HT1080 (cell line): ENCODE measurements at places on chromosomes 3 and 15.

DNA sequence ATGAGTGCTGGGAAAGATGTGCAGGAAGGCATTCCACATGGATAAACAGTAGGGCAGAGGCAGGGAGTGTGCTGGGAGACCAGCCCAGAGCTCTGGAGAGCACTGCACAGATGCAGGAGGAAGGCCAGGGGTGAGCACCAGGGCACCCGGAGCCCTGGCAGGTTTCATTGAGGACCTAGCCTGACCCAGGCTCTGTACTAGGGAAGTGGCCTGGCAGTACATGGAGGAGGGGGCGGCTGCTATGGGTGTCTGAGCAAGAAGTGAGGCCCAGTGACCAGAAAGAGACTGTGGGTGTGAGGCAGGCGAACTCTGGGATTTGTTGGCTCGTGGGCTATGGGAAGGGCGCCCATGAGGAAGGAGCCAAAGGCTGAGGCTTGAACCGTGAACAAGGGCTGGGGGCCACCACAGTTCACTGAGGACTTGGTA, 139.1 kb downstream of the DNAJB8 start:
- DNase-seq = no peak

DNA sequence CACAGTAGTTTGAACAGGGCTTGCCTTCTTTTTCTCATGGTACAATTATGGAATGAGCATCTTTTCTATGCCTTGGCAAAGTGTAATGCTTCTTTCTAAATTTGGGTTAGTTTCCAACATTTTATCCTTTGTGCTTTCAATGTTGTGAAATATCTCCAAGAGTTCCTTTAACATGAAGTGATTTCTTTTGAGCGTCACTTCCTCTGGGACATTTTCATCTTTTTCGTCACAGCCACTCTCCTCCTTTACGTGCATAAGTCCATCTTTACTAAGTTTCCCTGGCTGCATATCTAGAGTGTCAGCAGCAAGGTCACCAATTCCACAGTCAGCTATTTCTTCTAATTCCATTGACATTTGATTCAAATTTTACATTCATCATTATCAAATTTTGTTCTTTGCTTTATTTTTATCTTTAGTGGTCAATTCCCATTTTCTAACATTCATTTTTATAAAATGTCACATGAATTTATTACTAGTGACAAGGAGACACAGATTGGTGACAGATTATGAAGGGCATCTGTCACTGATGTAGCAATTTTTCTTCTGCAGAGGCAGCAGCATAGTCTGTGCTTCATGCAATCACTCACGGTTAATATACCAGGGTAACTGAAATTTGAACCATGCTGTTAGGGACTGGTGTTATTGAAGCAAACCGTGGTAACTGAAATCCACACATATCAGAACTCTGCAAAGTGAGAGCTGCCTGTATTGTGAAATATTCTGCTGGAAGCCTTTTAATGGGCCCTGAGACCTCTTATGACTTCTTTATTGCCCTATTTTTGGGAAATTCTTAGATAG, 126.5 kb upstream of the THBS1 start:
- no peak for DNase-seq

GRCh38 chr3:29773481-29773880, 492.6 kb downstream of the RBMS3 start:
- DNase-seq = no peak

DNA sequence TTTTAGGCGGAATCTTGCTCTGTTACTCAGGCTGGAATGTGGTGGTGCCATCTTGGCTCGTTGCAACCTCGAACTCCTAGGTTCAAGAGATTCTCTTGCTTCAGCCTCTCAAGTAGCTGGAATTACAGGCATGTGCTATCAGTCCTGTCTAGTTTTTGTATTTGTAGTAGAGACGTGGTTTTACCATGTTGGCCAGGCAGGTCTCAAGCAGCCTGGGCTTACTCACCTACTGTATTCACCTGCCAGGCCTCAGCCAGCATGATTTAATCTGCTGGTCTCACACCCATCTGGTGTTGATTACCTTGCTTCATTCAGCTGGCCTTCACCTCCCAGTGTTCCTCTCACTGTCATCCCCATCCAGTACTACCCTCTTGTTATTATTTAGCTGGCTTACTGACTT, 102.0 kb downstream of the IL12A start:
- no peak for DNase-seq

GRCh38 chr3:68162644-68163043, 508.2 kb upstream of the SUCLG2 start:
- DNase-seq = no peak

DNA sequence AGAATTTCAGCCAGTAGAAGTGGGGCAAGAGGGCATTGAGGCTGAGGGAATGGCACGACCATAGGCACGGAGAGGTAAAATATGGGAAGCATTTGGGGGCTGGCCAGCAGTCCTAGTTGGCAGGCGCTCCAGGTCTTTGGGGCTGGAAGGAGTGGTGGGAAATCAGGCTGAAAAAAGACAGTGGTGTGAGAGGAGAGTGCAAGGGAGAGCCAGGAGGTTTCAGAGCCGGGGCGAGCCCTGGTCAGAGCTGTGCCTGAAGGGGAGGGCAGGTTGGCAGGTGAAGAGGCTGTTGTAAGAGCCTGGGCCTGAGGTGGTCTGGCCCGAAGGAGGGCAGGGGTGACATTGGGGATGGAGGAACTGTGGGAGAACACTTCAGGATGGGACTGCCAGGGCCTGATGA, 1.6 kb upstream of the IDH3A start:
- DNase-seq = no peak

DNA sequence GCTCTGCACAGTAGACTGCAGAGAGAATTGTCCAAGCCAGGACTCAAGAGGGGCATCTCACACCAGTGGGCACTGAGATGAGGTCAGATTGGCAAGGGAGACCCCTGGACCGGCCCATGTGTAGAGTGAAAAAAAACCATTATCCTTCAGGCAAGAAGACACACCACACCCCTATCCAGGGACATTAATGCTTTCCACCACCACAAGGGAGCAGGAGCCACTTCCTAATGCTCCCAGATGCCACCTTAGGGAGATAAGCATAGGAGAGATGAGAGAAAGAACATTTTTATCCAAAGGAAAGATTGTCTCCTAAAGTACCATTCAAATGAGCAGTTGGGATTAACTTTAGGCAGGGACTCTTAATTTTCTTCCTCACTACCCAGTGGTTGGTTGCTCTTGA, 109.6 kb upstream of the PTX3 start:
- no peak for DNase-seq
